Retinal pigment epithelial cell (primary cell): ENCODE measurements at places on chromosomes 2 and 18.
A peak's percentile ranks its signal among the peaks of the same experiment; 100 is the strongest.

DNA sequence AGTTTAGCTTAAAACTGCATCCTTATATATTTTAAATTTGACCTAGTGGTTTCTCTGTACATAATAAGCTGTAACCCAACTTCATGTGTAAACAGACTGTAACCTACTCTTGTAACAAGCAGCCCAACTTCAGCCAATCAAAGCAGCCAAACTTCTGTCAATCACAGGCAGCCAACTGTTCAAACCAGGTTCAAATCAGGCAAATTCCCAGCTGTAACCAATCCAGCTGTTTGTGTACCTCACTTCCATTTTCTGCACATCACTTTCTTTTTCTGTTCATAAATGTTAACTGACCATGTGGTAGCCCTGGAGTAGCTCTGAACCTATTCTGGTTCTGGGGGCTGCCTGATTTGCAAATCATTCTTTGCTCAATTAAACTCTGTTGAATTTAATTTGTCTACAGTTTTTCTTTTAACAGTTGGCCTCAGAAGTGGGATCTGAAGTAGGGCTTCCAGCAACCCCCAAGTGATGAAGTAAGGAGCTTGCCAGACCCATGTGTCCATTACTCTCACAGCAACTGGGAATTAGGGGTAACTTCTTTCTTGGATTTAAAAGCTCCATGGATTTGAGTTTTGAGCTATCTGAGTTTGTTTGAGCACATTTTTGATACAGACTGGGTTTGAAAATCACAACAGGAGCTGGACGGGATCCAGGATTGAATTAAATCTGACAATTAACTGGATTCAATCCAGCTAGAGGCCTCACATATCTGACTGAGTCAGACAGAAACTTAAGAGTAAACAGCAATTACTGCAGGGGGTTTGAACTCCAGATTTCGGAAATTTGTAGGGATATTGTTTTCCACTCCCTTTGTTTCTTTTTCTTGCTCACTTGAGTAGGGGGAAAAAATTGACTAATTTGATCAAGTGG is 1569.7 kb upstream of the SLC39A10 start:
- DNase-seq: peak; percentile 87

GRCh38 chr2:235049719-235050118 is 97.9 kb downstream of the SH3BP4 start:
- no peak for DNase-seq

- DNase-seq: no peak
These were observed 23.0 kb downstream of the CDC42EP3 start for GRCh38 chr2:37648331-37649011.

DNA sequence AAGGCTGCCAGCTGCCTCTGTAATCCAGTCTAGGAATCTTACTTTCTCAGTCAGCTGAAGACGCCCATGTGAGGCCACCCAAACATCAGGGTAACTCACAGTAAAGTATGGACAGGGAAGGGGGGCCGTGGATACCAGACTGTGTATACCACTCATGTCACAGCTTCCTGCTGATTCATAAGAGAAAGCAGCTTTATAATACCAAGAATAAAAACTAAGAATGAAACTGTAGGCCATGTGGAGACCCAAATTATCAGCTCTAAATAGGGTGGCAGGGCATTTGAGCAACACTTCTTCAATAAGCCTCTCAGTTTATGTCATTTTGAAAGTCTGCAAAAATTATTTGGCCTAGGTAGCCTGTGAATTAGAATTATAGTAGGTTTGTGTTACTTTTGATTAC is 115.0 kb upstream of the CDCA7 start:
- DNase-seq: peak; percentile 55

DNA sequence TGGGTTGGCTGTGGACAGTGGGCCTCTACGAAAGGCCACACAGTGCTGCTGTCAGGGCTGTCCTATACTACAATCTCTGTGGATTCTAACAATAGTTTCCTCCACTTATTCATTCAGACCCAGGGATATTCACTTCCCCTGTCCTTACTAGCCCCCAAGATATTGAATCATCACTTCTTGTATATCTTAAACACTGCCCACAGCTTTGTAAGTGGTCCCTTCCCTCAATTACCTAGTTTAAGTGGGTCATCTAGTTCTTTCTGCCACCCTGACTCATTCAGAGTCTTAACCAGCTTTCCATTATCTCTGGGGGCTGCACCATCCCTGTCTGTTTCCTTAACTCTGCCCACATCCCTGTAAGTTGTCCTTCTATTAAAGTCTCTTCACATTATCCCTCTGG is 69.2 kb downstream of the CD28 start:
- DNase-seq: no peak

- no peak for DNase-seq
These were observed 26.9 kb upstream of the INSIG2 start for GRCh38 chr2:118061135-118061955.

DNA sequence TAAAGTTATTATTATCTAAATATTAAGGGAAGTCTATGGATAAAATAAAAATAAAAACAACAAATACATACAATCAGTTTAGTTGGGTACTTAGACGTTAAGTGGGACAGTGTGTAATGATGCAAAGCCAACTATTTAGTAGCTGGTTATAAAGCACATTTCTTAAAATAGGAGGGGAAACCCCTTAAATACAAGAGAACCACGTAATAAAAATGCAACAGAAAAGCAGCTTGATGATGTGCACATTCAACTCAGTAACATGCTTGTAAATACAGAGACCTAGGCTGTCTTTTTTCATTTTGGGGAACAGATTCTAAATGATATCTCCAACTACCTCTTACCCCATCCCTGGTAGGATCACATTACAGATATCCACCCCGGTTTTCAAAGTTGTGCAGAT is 134.3 kb upstream of the AQP4 start:
- no peak for DNase-seq

GRCh38 chr2:65314801-65315441 is 87.3 kb downstream of the ACTR2 start:
- no peak for DNase-seq

DNA sequence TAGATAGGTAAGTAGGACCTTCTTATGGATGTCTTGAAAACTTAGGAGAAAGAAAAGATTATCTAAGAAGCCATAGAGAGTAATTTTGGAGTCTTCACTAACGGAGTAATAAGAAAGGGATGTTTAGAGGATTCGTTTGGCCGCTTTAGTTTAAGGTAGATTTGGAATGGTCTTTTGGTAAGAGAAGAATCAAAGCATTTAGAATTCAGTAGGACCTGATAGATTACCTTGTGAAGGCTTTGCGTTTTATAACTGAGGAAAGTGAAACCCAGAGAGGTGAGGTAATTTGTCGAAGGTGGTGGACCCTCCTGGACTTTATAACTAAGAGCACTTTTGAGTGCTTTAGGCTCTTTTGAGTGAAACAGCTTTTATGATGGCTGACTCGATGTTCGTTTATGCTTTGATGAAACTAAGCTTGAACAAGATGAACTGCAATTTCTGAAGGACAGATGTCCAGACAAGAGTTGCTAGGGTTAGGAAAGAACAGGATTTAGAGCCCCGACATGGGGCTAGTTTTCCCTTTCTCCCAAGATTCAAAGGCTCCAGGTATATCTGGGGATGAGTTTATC is 1.3 kb downstream of the MYL12B start:
- DNase-seq: no peak

DNA sequence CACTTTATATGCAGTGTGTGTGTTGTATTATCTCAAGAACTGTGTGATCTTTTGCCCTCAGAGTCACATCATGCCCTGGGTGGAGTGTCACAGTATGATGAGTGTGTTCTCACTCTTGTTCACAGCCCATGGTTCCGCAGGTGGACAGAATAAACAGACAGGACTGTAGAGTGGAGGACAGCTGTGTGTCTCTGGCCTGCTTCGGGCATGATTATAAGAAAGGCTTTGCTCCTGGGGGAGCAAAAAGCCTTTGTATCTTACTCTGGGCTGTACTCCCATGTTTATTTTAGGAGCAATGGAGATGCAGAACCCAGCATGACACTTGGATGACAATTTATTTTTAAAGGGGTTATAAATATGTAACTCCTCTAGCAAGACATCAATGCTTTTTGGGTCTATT is 371.7 kb upstream of the MEX3C start:
- no peak for DNase-seq

DNA sequence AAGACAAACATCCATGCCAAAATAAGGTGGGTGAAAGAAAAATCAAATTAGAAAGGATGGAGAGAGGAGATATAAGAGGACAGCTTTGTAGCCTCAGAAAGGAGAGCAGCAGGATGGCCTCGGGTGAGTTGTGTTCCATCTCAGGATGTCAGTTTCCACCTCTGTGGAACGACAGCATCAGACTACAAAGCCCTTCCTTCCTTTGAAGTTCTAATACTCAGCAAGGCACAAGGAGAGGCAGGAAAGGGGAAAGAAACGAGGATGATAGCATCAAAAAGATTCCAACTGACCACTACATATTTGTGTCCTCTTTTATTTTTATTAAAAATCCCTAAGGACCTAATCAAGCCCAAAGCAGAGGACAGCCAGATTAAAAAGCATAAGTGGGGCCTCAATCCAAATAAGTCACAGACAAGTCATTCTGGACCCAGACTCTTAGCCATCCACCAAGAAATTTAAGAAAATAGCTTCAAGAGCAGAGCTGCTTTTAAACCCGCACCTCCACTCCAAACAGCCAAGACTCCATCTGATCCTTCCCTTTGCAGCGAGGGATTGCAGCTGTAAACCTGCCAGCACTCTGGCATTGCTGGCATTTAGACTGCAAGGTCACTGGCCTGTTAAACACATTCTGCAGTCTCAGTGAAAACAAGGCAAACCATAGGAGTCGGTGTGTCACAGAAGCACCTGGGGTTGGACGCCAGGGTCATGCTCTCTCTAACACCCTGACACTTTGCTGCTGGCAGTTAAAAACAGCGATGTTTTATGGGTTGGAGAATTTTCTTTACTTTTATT is 314.5 kb upstream of the CHAC2 start:
- no peak for DNase-seq

GRCh38 chr2:67412424-67412823 is 15.3 kb downstream of the ETAA1 start:
- DNase-seq: no peak

DNA sequence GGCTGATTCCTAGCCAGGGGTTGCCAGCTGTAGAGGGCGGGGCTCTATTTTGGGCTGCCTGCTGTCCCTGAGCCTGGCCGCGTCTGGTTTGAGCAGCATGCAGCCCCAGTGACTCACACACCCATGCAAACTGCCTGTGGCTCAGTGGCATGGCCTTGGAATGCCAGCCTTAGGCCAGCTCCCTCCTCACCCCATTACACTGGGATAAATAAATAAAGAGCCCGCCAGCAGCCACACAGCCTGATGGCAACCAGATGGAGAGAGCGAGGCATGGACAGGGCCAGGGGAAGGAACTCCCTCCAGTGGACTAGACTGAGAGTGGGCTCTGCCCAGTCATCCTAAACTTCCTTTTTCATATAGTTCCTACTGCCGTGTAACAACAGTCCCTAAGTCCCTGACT is 18.3 kb downstream of the NHEJ1 start:
- no peak for DNase-seq

- no peak for DNase-seq
These were observed 56.2 kb downstream of the REEP1 start for GRCh38 chr2:86281066-86281700.

- no peak for DNase-seq
These were observed 173.9 kb upstream of the SKOR2 start for GRCh38 chr18:47425365-47425764.

GRCh38 chr2:18600255-18600613 is 10.9 kb upstream of the NT5C1B start:
- DNase-seq: no peak

GRCh38 chr18:12030670-12031069 is 49.4 kb downstream of the IMPA2 start:
- no peak for DNase-seq

GRCh38 chr2:225100269-225100668 is 58.0 kb upstream of the DOCK10 start:
- DNase-seq: peak; percentile 54

GRCh38 chr18:33839452-33840211 is 261.6 kb downstream of the ASXL3 start:
- DNase-seq: peak; percentile 23

DNA sequence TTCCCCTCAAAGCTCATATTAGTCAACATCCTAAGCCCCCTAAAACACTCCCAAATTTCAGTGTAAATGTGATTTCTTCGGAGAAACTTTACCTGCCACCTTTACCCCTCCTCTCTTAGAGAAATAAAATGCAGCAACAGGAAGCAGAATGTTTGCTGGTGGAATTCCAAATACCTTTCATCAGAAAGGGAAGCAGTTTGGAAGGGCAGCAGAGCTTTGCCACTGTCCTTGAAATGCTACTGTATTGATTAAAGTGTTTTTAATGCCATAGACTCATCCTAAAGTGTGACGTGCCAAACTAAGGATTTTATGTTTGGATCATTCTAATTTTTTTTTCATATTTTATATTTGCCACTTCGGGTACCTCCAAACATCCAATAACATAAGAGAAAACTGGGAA is 480.1 kb downstream of the NRXN1 start:
- no peak for DNase-seq

- no peak for DNase-seq
These were observed 2.3 kb downstream of the ACTR3 start for GRCh38 chr2:113892004-113892710.

DNA sequence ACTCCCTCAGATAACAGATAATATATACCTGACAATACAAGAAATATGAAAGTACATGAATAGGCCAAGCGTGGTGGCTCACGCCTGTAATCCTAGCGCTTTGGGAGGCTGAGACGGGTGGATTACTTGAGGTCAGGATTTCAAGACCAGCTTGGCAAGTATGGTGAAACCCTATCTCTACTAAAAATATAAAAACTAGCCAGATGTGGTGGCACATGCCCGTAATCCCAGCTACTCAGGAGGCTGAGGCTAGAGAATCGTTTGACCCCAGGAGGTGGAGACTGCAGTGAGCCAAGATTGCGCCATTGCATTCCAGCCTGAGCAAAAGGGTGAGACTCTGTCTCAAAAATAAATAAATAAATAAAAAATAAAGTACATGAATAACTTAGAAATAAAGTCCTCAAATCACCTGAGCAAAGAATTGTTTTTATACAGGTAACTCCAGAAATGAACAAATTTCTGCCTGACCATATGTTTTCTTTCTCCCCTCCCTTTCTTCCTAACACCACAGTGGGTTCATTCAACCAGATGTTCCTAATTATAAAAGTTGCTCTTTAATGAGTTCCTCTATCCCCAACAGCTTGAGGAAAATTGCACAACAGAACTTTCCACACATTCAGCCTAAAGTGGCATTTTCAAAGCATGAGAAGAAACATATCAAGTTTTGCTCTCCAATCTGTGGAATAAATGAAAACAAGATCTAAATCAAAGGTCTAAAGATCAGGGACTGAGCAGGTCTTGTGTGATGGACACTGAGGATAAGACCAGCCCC is 33.6 kb upstream of the AP1S3 start:
- no peak for DNase-seq

- no peak for DNase-seq
These were observed 30.8 kb downstream of the DCC start for GRCh38 chr18:52370841-52371240.

- no peak for DNase-seq
These were observed 514.2 kb downstream of the TXNL1 start for GRCh38 chr18:56124186-56124585.

GRCh38 chr2:75516378-75517360 is 44.1 kb downstream of the EVA1A start:
- no peak for DNase-seq
